ENCODE measurements at places on chromosomes 4 and X.

DNA sequence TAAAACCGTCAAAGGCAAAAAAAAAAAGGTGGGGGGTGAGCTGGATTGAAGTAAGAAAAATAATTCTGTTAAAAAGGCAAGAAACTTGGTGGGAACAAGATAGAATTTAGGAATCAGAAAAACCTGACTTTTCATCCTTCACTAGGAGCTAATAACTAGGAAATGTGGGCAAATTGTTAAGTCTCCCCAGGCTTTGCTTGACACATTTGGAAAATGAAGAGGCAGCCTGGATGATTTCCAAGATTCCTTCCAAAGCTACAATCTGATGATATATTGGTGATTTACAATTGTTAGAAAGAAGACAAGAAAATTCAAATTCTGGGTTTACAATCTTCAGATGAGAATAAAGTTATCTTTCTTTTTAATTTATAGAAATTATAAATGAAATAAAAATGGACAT lies 1062.5 kb downstream of the ADGRL3 start:
- no peak for DNase-seq

- DNase-seq, result no peak
These were observed 141.9 kb downstream of the THOC2 start for GRCh38 chrX:123590842-123591486.

DNA sequence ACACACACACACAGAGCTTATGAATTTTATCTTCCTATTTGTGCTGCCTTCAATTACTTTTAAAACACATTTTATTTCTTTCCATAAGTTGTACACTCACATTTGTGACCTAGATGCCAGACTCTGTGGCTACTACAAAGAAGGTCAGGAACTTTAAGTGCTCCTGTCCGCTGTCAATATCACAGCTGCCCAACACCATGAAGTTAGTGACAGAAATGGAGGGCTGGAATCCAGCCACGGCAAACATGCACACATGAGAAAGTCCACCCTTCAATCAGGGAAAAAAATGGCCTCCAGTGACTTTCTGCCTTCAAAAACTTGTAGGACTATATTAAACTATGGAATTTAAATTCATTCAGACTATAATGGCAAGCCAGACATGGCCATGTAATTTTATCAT lies 334.4 kb upstream of the FSTL5 start:
- DNase-seq, result no peak

DNA sequence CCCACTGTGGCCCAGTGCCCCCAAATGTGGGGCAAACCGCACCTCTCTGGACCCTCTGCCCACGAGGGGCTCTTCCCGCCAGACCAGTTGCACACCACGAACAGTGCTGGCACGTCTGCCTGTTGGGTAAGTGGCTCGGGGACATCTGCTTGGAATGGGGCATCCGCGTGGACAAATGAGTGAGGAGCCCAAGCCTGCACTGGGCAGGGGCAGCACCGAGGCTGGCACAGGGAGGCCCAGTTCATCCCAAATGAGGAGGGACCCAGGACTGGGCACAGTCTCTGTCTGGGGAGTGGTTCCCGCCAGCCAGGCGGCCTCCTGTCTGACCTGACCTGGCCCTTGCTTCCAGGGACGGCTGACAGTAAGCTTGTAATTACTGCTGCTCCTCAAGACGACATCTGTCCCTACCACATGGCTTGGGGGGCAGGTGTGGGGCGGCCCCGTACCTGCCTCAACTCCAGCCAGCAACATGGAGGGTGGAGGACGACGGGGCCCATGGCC lies 3.2 kb downstream of the SPON2 start:
- DNase-seq, result no peak

GRCh38 chr4:61555789-61556188 lies 355.7 kb downstream of the ADGRL3 start:
- peak; percentile 62 for DNase-seq

- DNase-seq, result no peak
These were observed 4.8 kb downstream of the PDGFC start for GRCh38 chr4:156966836-156967235.

DNA sequence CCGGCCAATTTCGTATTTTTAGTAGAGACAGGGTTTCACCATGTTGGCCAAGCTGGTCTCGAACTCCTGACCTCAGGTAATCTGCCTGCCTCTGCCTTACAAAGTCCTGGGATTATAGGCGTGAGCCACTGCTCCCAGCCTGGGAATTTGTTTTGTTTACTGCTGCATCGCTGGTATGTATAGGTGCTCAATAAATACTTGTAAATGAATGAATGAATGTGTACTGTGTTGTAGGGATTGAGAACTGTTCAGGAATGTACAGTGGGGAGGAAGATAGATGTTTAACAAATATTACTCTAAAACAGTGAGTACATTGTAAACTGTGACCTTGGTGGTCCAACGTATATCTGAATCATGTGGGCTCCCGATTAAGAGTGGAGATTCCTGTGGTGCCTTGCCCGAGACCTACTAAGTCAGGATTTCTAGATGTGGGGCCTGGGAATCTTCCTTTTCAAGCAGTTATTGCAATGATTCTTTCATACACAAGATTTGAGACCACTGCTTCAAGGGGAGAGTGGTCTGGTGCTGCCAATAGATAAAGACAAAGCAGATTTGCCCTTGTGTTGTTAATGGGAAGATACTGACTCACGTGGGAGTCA lies 41.0 kb downstream of the WWC2 start:
- no peak for DNase-seq

GRCh38 chr4:7118013-7118832 lies 50.4 kb upstream of the GRPEL1 start:
- no peak for DNase-seq

- peak; percentile 86 for DNase-seq
These were observed 324.7 kb downstream of the LDB2 start for GRCh38 chr4:16573739-16574138.

DNA sequence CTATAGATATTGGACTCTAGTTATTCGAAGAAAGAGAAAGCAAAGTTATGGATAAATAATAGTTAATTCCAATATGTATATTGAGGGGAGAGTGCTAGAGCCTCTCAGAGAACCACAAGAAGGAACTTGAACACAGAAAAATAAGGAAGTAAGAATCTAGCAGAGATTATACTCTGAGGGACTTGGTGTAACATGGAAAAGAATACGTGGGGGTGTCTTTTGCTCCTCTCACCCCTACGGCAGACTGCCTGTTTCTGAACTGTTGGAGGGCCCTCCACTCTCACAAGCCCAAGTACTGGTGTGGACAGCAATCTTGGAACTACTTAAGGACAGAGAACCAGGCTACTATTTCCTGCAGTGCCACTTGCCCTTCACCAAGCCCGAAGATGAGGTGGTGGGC lies 1174.4 kb upstream of the PCDH10 start:
- DNase-seq, result peak; percentile 2

All from fibroblast of the aortic adventitia (primary cell).